Vagina (tissue), 2 donors: ENCODE measurements at places on chromosomes 3 and 15. TPM values are rescaled to one million over a fixed set of nuclear protein-coding genes. Genes with fewer than 3 reads are reported as not detected.

HCN4 gene
- total RNA-seq, result 0.25 TPM

ECE2 gene
- 1.7 TPM for total RNA-seq

GRCh38 chr3:129315223-129315997, 36.7 kb downstream of the HMCES start:
- DNase-seq, result no peak
- H3K36me3 ChIP-seq, result no peaks in the 10 kb centered on the region
- H3K27me3 ChIP-seq, result no peaks in the 10 kb centered on the region
- H3K27ac ChIP-seq, result peak overlapping the region; percentile 97
- peaks cover 27% of the 10 kb centered on the region for H3K4me1 ChIP-seq
- peak overlapping the region; percentile 92 for H3K4me3 ChIP-seq

DNA sequence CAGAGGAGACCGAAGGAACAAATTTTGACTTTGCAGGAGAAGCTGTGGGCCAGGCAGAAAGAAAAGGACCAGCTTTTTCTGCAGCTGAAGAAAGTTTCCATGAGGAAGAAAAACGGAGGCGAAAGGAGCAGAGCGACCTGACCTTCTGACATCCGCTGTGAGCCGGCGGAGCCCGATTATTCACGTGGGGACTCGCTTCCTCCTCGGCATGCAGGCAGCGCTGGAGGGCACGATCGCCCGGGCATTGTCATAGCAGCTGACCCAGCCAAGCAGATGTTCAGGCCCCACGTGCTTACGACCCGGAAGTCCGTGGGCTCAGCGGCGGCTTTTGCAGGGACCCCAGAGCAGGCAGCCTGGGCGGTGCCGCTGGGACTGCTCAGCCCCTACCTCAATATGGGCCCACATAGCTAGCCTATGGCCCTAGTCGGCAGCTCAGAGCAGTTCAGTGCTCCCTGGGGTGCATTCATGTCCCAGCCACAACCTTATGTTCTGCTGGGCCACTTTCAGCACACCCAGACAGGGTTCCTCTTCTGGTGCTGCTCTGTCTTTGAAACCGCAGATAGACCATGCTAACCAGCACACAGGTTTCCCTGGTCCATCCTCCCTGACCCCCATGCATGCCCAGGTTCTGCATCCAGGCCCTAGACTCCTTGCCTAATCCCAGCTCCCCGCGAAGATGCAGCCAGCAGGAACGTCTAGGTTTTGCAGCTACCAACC, 10.5 kb upstream of the EIF4A2 start:
- H3K4me1 ChIP-seq, result peaks cover 13% of the 10 kb centered on the region
- peak overlapping the region; percentile 39 for H3K27ac ChIP-seq
- H3K27me3 ChIP-seq, result no peaks in the 10 kb centered on the region
- H3K36me3 ChIP-seq, result no peaks in the 10 kb centered on the region
- DNase-seq, result no peak
